ENCODE measurements at places on chromosomes 3 and 15.

DNA sequence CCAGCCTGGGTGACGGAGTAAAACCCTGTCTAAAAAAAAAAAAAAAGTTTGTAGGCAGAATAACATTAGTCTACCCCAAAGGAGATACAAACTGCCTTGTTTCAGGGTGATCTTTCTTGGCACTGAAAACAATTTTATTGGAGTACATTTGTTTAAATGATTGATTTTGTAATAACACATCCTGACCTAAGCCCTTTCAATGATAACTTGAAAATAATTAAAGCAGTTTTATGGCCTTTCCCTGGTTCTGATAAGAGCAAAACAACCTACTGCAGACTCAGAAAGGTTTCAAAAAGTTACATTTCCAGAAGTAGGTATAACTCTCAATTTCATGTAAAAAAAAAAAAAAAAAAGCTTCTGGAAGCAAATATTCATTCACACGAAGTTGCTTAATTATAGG lies 164.4 kb downstream of the ISL2 start:
- no peaks in the 10 kb centered on the region for H3K4me1 ChIP-seq
- no peak overlapping the region for H3K4me3 ChIP-seq
- no peak overlapping the region for H3K27ac ChIP-seq

DNA sequence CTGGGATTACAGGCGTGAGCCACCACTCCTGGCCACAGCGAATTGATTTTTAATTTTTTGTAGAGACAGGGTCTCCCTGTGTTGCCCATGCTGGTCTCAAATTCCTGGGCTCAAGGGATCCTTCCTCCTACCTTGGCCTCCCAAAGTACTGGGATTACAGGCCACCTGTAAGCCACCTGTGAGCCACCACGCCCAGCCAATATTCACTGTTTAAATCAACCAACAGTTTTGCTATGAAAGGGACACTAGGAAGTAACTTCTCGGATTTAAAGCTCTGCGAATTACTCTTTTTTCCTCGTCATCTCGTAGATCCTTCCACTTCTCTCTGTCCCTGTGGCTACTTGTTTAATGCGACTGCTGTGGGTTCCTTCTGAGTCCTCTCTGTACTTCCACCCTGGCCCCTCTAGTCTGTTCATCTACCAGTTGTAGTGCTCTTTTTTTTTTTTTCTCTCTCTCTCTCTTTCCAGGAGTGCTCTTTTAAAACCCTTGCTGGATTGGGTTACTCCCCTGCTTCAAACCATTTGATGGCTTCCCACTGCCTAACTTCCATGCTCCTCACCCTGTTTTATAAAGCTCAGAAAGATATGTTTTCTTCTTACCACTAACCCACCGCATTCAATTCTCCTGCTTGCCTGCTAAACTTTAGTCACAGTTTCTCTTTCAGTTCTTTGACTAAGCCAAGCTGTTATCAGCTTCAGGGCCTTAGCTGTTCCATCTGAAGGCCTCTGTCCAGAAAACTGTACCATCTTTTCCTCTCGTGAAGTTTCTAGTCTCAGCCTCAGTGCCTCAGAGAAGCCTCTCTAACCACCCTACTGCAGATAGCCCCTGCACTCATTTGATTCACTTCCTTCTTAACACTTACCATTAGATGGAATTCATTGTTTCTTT lies 12.4 kb downstream of the RTF1 start:
- H3K4me3 ChIP-seq, result no peak overlapping the region
- H3K4me1 ChIP-seq, result no peaks in the 10 kb centered on the region
- H3K27me3 ChIP-seq, result no peaks in the 10 kb centered on the region
- DNase-seq, result no peak

DNA sequence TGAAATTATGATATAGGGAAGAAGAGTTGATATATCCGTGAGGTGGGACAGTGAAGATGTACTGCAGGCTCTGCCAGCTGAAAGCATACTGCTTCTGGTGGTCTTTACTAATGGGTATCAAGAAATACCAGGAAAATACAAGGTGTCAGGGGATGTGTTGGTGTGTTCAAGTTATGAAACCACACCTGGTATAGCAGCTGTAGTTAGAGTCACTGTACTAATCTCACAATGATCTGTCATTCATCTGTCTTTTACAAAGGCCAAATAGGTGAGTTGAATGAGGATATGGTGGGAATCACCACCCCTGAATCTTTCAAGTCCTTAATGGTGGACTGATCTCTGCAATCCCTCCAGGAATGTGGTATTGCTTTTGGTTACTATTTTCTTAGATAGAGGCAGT lies 152.7 kb downstream of the NFKBIZ start:
- no peak for DNase-seq
- no peaks in the 10 kb centered on the region for H3K36me3 ChIP-seq
- no peak overlapping the region for H3K4me3 ChIP-seq
- H3K4me1 ChIP-seq, result no peaks in the 10 kb centered on the region
- H3K27me3 ChIP-seq, result no peaks in the 10 kb centered on the region
- H3K27ac ChIP-seq, result no peak overlapping the region

DNA sequence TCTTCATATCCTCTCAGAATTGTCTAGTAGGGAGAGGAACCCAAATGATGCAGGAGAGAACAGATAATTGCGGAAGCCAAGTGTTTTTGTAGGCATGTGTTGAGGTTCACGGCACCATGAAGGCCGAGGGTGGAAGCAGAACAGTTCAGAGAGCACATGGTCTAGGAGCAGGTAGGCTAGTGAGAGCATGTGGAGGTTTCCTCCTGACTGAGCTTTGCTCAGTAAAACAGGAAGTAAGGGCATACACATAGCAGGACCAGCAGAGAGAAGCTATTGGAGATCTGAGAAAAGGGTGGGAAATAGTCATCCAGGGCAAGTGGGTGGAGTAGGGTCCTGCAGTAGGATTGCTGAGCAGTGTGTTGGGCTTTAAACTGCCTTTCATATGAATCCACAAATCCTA lies 491.1 kb downstream of the FHIT start:
- no peak overlapping the region for H3K4me3 ChIP-seq
- H3K27ac ChIP-seq, result no peak overlapping the region
- no peaks in the 10 kb centered on the region for H3K4me1 ChIP-seq
- H3K27me3 ChIP-seq, result no peaks in the 10 kb centered on the region
- DNase-seq, result no peak

GRCh38 chr15:41851755-41852370 lies 13.2 kb downstream of the PLA2G4B start:
- no peak overlapping the region for H3K27ac ChIP-seq
- DNase-seq, result no peak
- no peaks in the 10 kb centered on the region for H3K4me1 ChIP-seq
- no peak overlapping the region for H3K4me3 ChIP-seq
- H3K36me3 ChIP-seq, result peaks cover 9% of the 10 kb centered on the region

DNA sequence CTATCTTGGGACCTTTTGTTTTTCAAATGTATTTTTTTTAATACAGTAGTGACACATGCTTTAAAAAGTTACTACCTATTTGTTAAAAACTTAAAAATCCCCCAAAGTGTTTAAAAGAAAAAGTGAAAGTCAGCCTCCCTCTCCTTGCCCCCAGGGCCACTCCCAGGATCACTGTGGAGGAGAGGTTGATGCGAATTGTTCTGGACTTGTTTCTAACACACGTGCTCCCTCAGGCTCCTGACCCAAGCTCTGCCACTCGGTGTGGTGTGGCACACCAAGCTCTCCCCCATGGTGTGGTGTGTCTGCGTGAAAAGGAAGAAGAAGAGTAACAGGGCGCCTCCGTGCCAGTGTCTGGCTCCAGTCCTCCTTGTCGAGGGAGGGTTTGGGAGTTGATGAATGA lies 93.5 kb downstream of the CHCHD6 start:
- H3K27ac ChIP-seq, result no peak overlapping the region
- no peaks in the 10 kb centered on the region for H3K4me1 ChIP-seq
- no peak overlapping the region for H3K4me3 ChIP-seq
- DNase-seq, result no peak
- no peaks in the 10 kb centered on the region for H3K27me3 ChIP-seq
- H3K36me3 ChIP-seq, result no peaks in the 10 kb centered on the region

- no peak overlapping the region for H3K4me3 ChIP-seq
- no peak for DNase-seq
- no peaks in the 10 kb centered on the region for H3K36me3 ChIP-seq
- H3K4me1 ChIP-seq, result no peaks in the 10 kb centered on the region
- no peaks in the 10 kb centered on the region for H3K27me3 ChIP-seq
- no peak overlapping the region for H3K27ac ChIP-seq
Observed at GRCh38 chr15:34161329-34161963, 48.5 kb downstream of the KATNBL1 start.

- DNase-seq, result no peak
- no peaks in the 10 kb centered on the region for H3K4me1 ChIP-seq
- H3K27me3 ChIP-seq, result no peaks in the 10 kb centered on the region
- no peak overlapping the region for H3K27ac ChIP-seq
- H3K36me3 ChIP-seq, result no peaks in the 10 kb centered on the region
Observed at GRCh38 chr15:35376707-35377106, 169.3 kb downstream of the DPH6 start.

- no peaks in the 10 kb centered on the region for H3K27me3 ChIP-seq
- no peaks in the 10 kb centered on the region for H3K36me3 ChIP-seq
- DNase-seq, result no peak
- no peaks in the 10 kb centered on the region for H3K4me1 ChIP-seq
- H3K4me3 ChIP-seq, result no peak overlapping the region
Observed at GRCh38 chr3:73259291-73259690, 197.8 kb downstream of the EBLN2 start.

- H3K27ac ChIP-seq, result no peak overlapping the region
- H3K4me1 ChIP-seq, result no peaks in the 10 kb centered on the region
- H3K36me3 ChIP-seq, result no peaks in the 10 kb centered on the region
Observed at GRCh38 chr3:38608086-38608775, 41.3 kb downstream of the SCN5A start.

DNA sequence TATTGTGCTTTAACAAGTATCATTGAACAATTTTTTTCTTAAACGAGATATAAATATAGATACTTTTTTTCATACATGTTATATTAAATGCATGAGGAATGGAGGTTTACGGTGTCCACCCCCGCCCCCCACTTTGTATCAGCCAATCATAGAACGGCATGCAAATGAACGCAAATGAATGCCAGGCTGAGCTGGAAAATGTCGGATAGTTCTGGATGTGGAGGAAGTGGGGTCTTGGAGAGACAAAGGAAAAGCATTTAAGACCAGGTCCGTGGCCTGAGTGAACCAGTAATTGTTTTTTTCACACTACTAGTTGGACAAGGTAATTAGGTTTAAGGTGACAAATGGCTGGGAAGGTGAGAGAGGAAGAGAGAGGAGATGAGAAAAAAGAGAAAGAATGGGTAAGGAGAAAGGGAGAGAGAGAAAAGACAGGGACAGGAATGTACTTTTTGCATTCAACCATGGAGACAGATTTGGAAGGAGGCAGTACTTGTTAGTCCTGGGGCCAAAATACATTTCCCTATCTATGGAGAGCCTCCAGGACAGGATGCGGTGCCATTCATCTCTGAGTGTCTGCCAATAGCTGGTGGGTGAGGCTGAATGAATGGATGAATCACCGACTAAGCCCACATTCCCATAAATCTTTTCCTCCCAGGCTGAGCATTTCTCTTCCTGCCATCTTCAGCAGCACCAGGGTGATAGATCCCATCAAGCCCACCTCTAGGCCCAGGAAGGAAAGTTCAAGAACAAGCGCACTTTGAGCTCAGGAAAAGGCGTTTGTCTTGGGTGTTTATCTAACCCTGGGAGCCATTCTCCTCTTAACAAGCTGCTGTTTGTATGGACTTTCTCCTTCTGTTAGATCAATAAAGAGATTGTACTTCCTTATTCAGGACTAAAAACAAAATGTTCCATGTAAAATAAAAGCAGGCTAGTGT lies 1.4 kb upstream of the RAD18 start:
- DNase-seq, result no peak
- H3K27me3 ChIP-seq, result no peaks in the 10 kb centered on the region
- H3K27ac ChIP-seq, result peak overlapping the region; percentile 83
- H3K4me1 ChIP-seq, result peaks cover 42% of the 10 kb centered on the region
- H3K36me3 ChIP-seq, result no peaks in the 10 kb centered on the region

GRCh38 chr3:134027631-134028030 lies 2.1 kb downstream of the SLCO2A1 start:
- H3K4me3 ChIP-seq, result no peak overlapping the region
- no peak overlapping the region for H3K27ac ChIP-seq
- no peaks in the 10 kb centered on the region for H3K36me3 ChIP-seq
- no peaks in the 10 kb centered on the region for H3K4me1 ChIP-seq

- H3K27me3 ChIP-seq, result no peaks in the 10 kb centered on the region
- DNase-seq, result no peak
- H3K4me3 ChIP-seq, result no peak overlapping the region
- no peaks in the 10 kb centered on the region for H3K4me1 ChIP-seq
- no peaks in the 10 kb centered on the region for H3K36me3 ChIP-seq
Observed at GRCh38 chr15:36737430-36737891, 158.0 kb downstream of the CDIN1 start.

DNA sequence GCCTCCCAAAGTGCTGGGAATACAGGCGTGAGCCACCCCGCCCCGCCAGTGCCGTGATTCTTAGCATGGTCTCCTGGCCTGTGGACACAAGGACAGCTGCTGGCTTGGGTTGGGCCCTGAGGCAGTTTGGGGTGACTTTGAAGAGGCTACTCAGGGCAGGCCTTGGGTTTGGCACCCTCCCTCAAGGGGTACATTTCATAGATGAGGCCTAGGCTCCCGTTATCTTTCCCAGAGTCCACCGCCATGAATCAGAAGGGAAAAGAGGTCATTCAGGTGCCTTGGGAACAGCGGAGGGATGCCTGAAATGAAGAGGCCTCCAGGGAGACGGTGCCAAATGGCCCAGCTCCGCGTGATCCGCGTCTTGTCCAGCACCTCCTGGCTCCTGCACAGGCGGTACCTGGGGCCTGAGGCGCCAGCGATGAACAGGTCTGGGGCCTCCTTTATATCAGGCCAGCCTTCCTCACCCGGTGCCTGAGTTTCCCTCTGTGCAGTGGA lies 9.3 kb downstream of the GNAI2 start:
- no peaks in the 10 kb centered on the region for H3K4me1 ChIP-seq
- peak overlapping the region; percentile 72 for H3K27ac ChIP-seq
- no peaks in the 10 kb centered on the region for H3K27me3 ChIP-seq
- no peaks in the 10 kb centered on the region for H3K36me3 ChIP-seq
- DNase-seq, result no peak
- H3K4me3 ChIP-seq, result no peak overlapping the region

- H3K4me3 ChIP-seq, result no peak overlapping the region
- H3K27ac ChIP-seq, result no peak overlapping the region
- DNase-seq, result no peak
- no peaks in the 10 kb centered on the region for H3K36me3 ChIP-seq
- H3K4me1 ChIP-seq, result no peaks in the 10 kb centered on the region
- H3K27me3 ChIP-seq, result no peaks in the 10 kb centered on the region
Observed at GRCh38 chr15:51726302-51727073, 11.0 kb downstream of the LYSMD2 start.

DNA sequence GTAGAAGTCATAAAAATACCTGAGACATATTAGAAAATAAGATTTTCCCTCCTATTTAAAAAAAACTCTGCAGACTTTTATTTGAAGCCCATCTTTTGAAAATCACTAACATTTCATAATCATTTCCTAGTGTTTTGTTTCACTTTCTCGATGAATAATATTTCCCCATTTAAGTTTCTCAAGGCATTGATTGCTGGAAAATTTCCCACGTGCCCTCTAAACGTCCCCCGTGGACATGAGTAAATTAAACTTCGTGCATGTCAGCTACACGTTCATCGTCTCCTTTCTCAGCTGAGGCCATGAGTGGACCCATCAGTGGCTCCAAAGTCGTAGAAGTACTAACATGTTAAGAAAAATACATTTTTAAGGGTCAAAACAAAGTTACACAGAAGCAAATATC lies 2.0 kb upstream of the TM2D3 start:
- H3K4me3 ChIP-seq, result no peak overlapping the region
- H3K4me1 ChIP-seq, result no peaks in the 10 kb centered on the region
- no peak overlapping the region for H3K27ac ChIP-seq
- no peaks in the 10 kb centered on the region for H3K27me3 ChIP-seq
- no peak for DNase-seq

GRCh38 chr3:122247087-122247824 lies 63.8 kb downstream of the CASR start:
- H3K36me3 ChIP-seq, result no peaks in the 10 kb centered on the region
- H3K27ac ChIP-seq, result no peak overlapping the region
- no peak for DNase-seq
- no peaks in the 10 kb centered on the region for H3K27me3 ChIP-seq
- no peak overlapping the region for H3K4me3 ChIP-seq

Data from right lobe of liver (tissue), 6 donors.